PC-9 (cell line): ENCODE measurements at places on chromosomes 1 and 21.

DNA sequence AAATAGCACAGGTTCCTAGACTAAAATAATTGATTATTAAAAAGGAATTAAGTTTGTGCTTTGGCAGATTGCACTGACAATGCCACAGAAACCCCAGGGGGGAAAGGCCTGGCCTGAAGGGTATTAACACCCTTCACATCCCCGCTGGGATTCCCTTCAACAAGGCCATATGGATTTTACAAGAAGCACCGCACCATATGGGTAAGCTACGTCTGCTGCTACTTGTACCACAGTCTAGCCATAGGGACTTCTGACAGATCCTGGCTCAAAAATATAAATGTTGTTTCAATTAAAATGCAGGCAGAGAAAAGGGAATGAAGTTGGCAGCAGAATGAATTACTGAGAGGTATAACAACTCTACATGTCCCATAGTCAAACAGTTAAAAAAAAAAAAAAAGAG is 101.0 kb downstream of the DENND1B start:
- H3K4me1 ChIP-seq = no peaks in the 10 kb centered on the region
- H3K36me3 ChIP-seq = no peaks in the 10 kb centered on the region
- no peak for DNase-seq
- no peak overlapping the region for H3K27ac ChIP-seq
- no peak overlapping the region for H3K4me3 ChIP-seq

GRCh38 chr1:86798608-86799291 is 94.4 kb downstream of the SH3GLB1 start:
- DNase-seq = no peak
- H3K27me3 ChIP-seq = no peaks in the 10 kb centered on the region
- peaks cover 3% of the 10 kb centered on the region; the same call in 1 of the 2 replicates for H3K4me1 ChIP-seq
- H3K36me3 ChIP-seq = no peaks in the 10 kb centered on the region

DNA sequence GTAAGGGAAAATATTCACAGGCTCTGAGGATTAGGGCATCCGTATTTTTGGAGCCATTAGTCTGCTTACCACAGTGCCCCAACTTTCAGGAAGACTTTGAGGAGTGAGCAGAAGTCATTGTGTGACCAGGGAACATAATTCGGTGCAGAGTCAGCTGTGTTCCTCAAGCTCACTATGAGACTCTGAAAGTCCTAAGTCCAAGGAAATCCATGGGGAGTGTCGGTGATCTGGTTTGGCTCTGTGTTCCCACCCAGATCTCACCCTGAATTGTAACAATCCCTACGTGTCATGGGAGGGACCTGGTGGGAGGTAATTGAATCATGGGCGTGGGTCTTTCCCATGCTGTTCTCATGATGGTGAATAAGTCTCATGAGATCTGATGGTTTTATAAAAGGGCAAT is 45.9 kb upstream of the SCAF4 start:
- no peak overlapping the region for H3K27ac ChIP-seq
- no peaks in the 10 kb centered on the region for H3K27me3 ChIP-seq
- H3K4me1 ChIP-seq = no peaks in the 10 kb centered on the region
- DNase-seq = no peak
- H3K36me3 ChIP-seq = no peaks in the 10 kb centered on the region

- H3K27me3 ChIP-seq = no peaks in the 10 kb centered on the region
- peak; percentile 90 for DNase-seq
- no peaks in the 10 kb centered on the region for H3K4me1 ChIP-seq
- H3K27ac ChIP-seq = no peak within 1 kb of the TSS
- no peaks in the 10 kb centered on the region for H3K36me3 ChIP-seq
These were observed at the start of gene DNAJC28 for GRCh38 chr21:33491373-33492102. DNAJC28 (minus strand) TSS chr21:33491716; CDS start chr21:33489393, 2,323 bp downstream.

- no peak for DNase-seq
- peaks cover 13% of the 10 kb centered on the region for H3K27me3 ChIP-seq
- H3K4me3 ChIP-seq = no peak overlapping the region
- H3K4me1 ChIP-seq = no peaks in the 10 kb centered on the region
These were observed 138.6 kb upstream of the AJAP1 start for GRCh38 chr1:4515727-4516289.

- no peaks in the 10 kb centered on the region for H3K36me3 ChIP-seq
- DNase-seq = no peak
- H3K4me3 ChIP-seq = no peak overlapping the region
- no peak overlapping the region for H3K27ac ChIP-seq
- H3K27me3 ChIP-seq = peaks cover 28% of the 10 kb centered on the region
These were observed 2.0 kb upstream of the LHX4 start for GRCh38 chr1:180227861-180228647.

DNA sequence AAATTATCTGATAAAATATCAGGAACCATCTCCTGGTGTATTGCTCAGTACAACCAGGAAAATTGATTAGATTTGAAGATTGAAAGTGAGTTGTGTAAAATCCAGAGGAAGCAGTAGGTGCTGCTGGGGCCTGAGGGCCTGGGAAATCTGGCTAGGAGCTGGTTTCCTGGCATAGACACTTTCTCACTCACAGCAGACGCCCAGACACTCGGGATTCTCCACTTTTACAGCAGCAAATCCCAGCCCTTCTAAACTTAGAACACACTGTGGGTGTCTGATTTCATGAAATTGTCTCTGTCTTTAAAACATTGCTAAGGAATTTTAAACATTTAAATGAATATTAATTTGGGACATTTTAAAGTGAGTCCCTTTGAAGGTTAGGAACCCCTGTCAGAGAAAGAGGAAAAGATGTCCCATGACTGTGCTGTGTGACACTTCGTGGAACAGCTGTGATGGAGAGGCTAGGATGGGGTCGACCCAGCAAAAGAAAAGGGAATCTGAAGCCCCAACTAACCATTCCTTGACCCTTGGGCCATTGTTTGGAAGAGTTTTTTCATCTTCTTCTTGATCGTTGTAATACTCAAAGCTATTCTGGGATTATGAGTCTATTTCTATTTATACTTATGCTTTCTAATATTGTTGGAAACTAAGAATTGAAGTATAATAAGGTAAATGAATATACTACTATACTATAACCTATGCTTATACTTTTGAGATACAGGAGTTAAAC is 49.0 kb upstream of the VAMP3 start:
- H3K4me1 ChIP-seq = no peaks in the 10 kb centered on the region
- no peak overlapping the region for H3K4me3 ChIP-seq
- no peaks in the 10 kb centered on the region for H3K36me3 ChIP-seq
- no peak for DNase-seq

GRCh38 chr21:38804030-38804788 is 1.5 kb upstream of the ETS2 start:
- H3K36me3 ChIP-seq = no peaks in the 10 kb centered on the region
- H3K4me3 ChIP-seq = peak overlapping the region; percentile 79
- H3K4me1 ChIP-seq = peaks cover 39% of the 10 kb centered on the region
- peak overlapping the region; percentile 95 for H3K27ac ChIP-seq
- no peak for DNase-seq

DNA sequence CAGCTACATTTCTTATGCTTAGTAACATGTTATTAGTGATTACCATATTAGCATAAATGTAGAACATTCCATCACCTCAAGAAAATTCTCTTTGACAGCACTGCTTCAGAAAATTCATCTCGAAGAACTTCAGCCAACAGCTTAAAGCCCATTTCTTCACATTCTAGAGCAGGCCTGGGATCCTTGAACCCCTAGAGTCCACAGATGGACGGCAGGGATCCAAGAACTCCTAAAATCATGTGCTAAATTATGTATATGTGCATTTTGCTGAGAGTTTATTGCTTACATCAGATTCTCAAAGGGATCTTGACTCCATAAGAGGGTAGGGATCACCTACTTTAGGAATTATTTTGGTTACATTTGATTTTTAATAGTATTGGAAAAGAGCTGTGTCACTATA is 76.2 kb upstream of the TEKT2 start:
- H3K27ac ChIP-seq = peak overlapping the region; percentile 71
- no peak overlapping the region for H3K4me3 ChIP-seq
- H3K36me3 ChIP-seq = no peaks in the 10 kb centered on the region; the same call in 1 of the 2 replicates
- no peak for DNase-seq

GRCh38 chr1:13950637-13951036 is 250.6 kb downstream of the PRDM2 start:
- no peak overlapping the region for H3K4me3 ChIP-seq
- no peaks in the 10 kb centered on the region for H3K27me3 ChIP-seq
- DNase-seq = no peak
- H3K27ac ChIP-seq = no peak overlapping the region
- H3K36me3 ChIP-seq = no peaks in the 10 kb centered on the region

DNA sequence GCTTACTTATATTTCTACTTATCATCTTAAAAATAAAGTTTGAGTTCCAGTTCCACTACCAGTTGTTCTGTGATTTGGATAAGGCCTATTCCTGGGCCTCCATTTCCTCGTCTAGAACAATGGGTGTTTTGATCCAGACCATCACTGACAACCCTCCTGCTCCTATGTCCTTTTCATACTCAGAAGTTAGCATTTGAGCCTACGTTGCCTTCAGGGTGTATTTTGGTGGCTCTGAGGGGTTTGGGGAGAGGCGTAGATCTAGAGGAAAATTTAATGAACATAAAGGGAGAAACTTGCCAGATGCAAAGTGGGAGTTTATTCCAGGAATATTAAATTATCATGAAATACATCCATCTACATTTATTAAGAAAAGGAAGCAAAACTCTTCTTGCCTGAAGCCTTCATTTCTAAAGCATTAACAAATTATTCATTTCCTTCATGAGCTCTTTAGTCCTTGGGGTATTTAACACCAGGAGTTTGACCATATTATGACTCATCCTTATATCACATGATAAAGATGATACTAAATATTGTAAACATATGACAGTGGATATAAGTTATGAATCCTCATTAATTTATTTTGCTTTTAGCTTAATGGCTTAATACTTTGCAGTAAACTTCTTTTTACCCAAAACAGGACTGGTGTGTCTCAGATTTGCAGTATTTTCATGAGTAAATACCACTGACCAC is 47.2 kb upstream of the SYT14 start:
- no peaks in the 10 kb centered on the region for H3K27me3 ChIP-seq
- no peak overlapping the region for H3K4me3 ChIP-seq
- peaks cover 25% of the 10 kb centered on the region for H3K4me1 ChIP-seq
